Activated T-helper 1 cell treated with anti-CD3 and anti-CD28 coated beads, Interleukin-2, amount 50 U/mL, for 16 hours (primary cell): ENCODE measurements at places on chromosomes 2 and 18.

DNA sequence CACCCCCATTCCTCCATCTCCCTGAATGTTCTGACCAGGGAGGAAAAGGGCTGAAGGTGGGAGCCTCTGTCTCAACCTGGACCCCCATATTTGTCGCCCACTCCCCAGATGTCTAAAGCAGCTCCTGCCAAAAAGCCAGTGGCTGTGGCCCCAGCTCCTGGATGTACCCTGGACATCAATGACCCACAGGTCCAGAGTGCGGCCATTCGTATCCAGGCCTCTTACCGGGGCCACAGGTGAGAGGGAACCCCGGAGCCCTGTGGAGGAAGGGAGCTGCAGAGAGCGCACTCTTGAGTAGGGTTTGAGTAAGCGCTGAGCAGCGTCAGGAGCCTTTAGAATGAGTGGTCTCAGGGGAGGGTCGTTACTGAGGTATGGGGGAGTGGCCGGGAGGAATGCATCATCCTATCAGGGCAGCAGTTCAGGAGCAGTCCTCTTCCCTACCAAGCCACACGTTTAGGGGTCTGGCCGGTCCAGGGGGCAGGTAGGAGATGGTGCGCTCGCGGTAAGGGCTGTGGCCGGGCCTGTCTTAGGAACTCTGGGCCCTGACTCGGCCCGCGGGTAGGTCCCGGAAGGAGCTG, 2.4 kb upstream of the GMPPA start:
- no peak for DNase-seq

DNA sequence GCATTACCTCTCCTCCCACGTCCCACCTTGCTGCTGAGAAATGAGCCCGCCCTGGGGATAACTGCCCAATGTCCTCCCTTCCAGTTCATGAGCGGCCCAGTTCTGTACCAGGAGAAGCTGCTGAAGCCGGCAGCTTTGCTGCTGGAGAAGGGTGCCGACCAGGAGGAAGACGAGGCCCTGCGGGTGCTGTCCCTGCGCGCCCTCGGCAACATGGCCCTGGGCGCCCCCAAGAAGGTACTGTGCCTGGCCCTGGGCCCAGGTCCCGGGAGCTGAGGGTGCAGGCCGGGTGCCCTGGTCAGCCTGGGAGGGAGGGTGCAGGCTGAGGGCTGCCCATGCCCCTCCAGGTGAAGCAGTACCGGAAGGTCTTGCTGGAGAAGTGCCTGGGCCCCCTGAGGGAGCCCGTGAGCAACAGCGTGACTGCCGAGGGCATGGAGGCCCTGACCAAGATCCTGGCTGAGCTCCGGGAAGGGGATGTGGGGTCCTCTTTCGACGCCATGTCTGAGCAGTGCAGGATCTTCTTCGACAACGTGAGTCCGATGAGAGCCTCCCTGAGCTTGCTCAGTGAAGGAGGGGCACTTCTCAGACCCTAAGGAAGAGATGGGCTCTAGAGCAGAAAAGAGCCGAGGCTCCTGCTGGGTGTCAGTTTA, 25.7 kb downstream of the HJURP start:
- no peak for DNase-seq

DNA sequence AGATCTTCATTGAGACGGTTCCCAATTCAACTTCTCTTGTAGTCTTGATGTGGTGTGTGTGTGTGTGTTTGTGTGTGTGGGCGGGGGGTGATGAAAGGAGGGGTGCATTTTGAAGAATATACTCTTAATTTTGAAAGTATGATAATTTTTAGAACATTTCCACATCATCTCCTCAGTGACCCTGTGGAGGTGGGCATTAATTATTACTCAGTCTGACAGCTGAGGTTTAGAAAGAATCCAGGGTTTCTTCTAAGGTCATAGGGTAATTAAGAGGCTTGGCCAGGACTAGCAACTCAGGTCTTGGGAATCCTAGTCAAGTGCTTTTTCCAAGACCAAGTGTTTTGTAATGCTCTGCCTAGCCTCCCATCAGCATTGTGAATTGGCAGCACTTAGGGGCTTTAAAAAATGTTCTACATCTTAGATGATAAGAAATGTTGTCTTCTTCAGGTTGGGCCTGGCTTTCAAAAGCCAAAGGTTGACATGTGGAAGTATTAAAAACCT, 100.5 kb downstream of the SPTBN1 start:
- DNase-seq, result no peak

DNA sequence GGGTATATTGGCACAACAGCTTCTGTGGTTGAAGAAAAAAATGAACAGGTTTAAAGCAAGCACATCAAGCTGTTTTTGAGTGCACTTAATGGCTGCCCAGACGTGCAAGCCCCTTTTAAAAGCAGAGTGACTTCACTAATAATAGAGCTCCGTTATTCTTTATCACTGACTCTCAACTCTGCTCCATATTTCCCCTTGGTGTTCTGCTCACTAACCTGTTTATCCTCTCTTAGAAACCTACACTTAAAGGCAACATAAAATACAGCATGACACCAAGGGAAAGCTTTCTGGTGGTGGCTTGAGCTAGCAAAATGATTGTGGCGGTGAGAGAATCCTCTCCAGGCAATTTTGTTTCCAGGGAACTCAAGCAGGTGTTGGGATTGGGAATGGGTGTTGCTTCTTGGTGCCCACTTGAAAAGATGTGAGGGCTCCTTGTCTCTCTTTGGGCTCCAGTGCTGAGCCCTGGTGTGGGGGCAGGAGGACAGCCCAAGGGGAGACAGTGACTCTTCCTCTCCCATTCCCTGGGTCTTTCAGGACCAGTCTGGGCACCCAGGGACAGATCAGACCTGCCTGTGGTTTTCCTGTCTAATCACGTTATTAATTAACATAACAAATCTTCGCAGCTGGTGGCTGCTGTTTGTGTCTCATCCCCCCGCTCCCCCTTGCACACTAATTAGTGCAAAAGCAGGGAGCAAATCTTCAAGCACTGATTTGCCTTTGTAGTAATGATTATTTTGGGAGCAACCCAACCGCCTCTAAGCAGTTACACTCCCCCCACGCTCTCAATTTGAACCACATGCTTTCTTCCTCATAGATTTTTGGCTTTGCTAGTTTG, 289.4 kb upstream of the CXCR4 start:
- DNase-seq, result no peak

DNA sequence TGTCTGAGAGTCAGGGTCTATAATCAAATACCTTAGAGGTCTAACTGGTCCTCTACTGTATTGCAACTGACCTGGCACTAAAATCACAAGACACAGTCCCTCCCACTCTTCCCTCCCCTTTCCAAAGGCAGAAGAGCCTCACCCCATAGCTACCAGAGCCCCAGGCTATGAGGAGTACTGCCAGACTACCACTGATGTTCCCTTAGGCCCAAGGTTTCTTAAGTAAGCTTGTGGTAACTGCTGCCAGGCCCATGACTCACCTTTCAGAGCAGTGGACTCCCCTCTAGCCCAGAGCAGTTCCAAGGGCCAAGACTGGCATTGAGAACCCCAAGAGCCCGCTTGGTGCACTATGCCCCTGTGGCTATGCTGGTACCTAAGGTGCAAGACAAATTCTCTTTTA, 1193.4 kb downstream of the DSC3 start:
- no peak for DNase-seq

DNA sequence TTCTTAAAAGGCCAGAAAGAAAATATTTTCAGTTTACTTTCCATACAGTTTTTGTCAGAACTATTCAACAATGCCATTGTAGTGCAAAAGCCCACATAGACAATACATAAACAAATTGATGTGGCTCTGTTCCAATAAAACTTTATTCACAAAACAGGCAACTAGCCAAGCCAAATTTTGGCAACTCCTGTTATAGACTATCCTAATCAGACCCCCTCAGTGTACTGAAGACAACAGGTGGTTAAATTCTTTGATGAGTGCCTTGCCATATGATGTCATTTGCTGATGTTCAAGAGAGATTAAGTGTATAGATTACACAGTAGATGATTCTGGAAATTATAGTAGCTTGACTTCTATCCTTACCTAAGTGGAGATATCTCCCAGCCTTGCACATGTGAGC, 83.4 kb downstream of the FANCL start:
- no peak for DNase-seq

DNA sequence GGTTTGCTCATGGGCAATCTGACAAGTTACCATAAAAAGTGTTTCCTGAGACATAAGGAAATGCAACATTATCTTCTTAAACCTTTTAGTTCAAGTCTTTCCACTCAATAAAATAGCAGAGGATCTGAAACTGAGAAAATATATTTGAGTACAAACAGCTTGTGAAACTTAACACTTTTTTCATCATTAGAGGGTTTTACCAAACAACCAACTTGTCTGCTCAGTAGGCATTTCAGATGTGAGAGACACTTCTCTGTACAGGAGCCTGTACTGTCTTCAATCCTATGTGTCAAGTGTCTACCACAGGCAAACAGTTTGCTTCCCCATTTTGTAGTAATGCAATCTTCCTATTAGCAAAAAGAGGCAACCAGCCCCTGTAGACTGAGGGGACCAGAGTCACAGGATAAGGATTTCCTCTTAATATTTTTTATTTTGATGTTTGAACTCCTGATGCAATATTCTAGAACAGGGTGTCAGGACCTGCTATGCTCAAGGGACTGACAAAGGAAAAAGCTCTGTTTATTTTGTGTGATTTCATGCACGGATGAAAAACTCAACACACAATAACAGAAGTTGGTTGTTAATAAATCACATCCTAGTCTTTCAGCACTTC, 159.1 kb upstream of the LHCGR start:
- DNase-seq, result no peak

DNA sequence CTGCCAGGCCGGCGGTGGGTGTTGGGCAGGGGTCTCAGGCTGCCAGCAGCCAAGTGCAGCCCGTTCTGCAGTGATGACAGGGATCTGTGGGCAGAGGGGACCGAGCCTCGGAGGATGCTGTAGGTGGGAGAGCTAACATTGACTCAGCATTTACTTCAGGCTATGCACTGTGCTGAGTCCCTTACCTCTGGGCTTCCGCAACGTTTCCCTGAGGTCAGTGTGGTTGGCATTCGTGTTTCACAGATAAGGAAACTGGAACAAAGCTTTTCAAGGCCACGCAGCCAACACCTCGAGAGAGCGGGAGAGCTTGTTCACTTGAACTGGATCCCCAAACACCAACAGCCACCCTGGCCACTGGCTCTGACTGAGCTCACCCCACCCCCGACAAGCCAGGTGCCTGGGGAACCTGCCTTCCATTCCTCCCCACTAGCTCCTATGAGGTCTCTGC, 839 bp upstream of the GPR148 start:
- no peak for DNase-seq

DNA sequence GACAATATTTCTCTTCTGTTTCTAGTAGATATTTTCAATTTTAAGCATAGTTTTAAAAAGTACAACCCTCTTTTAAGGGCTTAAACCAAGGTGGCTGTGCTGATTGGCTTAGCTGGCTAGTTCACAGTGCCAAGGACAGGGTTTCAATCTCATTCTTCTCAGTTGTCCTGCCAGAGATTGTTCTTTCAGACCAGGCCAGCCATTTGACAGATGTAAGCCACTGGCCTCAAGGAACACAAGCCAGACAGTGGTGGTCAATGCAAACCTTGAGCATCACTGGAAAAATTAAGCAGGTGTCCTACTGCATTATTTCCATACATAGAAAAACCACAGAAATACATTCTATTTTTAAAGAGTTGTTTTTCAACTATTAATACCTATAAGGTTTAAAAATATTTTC, 5.9 kb downstream of the RNF103 start:
- no peak for DNase-seq

GRCh38 chr2:215751200-215751910, 262.0 kb downstream of the MREG start:
- DNase-seq, result no peak

DNA sequence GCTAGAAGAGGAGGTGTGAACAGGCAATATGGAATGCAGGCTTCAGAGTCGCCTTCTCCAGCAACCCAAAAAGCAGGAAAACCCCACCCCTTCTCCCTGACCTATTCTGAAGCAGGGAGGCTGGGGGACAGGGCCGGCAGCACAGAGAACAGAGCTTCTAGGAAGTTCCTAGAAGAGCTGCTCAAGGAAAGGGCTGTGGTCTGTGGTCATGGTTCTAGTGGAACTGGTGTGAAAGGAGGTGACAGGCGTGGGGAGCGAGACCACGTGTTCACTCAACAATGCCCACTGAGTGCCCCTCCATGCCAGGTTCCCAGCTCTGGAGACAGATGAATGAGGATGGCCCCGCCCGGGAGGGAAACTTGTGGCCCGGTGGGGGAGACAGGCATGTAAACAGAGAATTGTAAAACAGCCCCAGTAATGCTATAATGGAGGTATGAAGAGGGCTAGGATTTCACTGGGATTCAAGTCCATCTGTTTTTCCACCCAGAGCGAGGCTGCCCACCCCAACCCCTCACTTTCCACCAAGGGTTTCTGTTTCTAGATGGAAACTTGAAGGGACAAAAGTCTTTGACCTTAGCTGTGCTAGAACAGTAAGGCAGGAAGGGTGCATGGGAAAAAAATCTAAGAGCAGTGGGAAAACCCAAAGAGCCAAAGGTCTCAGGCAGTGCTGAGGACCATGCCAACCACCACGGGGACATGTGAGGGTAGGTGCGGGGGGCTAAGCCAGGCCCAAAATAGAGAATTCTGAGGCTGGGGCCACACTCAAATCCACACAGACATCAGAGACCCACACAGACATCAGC, 71.8 kb downstream of the TNS1 start:
- DNase-seq, result no peak

- DNase-seq, result no peak
These were observed 4.7 kb downstream of the EPG5 start for GRCh38 chr18:45962461-45962860.

DNA sequence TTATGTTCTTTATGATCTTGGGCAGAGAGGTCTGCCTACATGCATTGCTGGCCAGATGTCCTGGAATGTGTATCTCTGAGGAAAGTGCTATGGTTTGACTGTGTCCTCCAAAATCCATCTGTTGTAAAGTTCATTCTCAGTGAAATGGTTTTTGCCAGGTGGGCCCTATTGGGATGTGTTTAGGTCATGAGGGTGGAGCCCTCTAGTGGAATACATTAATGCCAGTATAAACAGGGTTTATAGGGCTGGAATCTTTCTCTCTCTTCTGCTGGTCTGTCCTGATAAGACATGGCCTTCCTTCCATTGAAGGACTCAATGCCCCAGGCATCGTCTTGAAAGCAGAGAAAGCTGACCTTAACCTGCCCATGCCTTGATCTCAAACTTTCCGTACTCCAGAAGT, 258.5 kb downstream of the RPIA start:
- DNase-seq, result no peak

DNA sequence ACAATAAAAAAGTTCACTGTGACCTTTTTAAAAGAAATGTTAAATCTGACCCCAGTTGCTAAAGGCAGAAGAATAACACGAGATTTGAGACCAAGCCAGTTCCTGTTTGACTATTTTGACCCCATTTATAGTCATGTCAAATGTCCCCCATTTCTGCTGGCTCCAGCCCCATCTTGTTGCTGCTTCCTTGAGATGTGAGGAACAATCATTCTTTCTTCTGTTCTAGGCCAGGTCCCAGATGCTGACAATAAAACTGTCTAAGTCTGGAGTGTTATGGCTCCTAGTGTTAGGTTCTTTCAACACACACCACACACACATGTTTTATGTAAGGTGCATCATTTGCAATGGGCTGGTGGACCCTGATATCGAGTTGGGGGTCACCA, 92.0 kb upstream of the CYP1B1 start:
- no peak for DNase-seq

DNA sequence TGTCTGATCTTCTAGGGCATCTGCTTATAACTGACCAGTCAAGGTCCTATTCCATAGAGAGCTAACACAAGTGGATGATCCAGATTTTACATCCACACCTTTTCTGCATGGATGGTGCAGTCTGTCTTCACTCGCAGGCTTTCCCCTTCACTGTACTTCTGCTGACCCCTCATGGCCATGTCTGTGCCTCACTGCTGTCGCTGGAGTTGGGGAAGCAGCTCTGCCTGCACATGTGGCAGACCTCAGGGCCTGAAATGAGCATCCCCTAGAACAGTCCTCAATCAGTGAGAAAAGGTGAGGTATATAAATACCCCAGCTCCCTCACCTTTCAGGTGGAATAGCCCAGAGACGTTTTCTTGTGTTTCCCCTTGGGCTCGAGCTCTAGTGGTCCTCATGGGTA, 233.8 kb downstream of the ANKRD36B start:
- DNase-seq, result no peak
